Vagina (tissue), 2 donors: ENCODE measurements at places on chromosomes 11 and 22. TPM values are rescaled to one million over a fixed set of nuclear protein-coding genes. Genes with fewer than 3 reads are reported as not detected.

DNA sequence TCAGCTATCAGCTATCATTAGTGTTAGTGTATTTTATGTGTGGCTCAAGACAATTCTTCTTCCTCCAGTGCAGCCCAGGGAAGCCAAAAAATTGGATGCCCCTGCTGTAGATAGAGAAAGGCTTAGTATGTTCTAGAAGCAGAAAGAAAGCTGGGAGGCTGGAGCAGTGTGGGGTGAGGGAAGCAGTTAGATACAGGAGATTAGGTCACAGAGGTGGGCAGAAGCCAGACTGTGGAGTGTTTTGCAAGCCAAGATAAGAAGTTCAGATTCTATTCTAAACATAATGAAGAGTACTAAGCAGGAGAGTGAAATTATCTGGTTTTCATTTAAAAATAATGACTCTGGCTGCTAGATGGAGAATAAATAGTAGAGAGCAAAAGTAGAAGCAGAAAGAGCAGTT, 381.7 kb downstream of the DCDC1 start:
- DNase-seq: no peak

- DNase-seq: no peak
Measured at GRCh38 chr22:50396751-50397370, 53.7 kb downstream of the PPP6R2 start.

GRCh38 chr11:18312012-18312411, 9.9 kb downstream of the HPS5 start:
- no peak for DNase-seq

GRCh38 chr11:67254798-67255197, 11.5 kb upstream of the GRK2 start:
- no peak for DNase-seq

DNA sequence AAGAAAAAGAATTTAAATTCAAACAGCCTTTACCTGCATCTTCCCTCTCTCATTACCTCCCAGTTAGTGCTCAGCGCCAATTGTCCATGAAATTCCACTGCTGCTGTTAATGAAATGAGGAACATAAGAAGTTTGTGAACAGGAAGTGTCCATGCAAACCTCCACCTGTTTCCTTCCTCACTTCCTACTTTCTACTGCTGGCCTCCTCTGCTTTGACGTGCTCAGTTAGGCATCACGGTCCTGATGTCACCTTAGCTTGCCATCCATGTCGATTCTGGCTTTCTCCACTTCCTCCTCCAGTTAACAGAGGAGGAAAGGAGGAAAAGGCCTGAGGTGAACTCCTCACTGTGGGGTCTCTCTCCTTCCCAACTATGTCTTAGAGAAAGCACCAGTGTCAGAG, 26.9 kb upstream of the HTR3A start:
- DNase-seq: no peak

GRCh38 chr11:99803501-99803900, 782.8 kb downstream of the CNTN5 start:
- DNase-seq: no peak

DNA sequence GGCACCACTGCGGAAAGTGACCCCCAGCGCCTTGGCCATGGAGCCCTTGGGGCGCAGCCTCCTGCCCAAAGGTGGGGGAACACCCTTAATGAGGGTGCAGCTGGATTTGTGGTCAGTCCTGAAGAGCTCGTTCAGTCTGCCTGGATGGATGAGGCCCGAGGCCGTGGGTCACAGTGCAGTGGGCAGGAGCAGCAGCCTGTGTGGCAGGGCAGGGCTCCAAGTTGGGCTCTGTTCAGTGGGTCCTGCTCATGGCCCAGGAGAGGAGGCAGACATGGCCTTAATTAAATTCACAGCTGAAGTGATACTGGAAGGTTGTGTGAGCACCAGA, 33.3 kb downstream of the FAM83F start:
- no peak for DNase-seq

DNA sequence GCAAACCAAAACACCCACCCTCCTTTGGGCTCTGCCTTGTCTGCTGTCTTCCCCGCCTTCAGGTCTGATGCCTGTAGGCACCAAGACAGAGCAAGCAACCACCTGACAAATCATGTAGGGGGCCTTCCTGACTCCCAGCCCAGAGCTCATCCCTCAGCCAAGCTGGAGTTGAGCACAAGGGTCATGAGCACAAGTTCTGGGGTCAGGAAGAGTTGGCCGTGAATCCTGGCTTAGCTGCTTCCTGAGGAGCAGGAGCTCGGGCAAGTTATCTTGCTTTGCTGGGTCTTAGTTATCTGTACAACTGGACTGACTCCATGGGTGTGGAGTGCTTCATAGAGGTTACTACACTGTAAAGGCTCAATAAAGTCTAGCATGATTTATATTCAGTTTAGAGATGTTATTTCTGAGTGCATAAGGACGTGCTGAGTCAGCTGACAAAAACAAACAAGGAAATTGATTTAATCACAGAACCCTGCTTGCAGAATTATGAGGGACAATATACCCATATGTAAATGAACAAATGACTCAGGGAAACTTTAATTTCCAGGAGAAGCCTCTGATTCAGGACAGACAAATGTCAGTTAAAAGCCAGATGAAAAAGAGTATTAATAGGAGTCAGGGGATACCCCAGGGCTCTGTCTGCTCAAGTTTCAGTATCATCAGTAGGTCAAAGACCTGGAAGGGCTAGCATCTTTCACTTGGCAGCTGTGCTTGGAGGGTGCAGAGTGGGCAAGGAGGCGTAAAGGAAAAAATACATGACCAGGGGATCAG, 15.0 kb upstream of the APOA1 start:
- no peak for DNase-seq

DNA sequence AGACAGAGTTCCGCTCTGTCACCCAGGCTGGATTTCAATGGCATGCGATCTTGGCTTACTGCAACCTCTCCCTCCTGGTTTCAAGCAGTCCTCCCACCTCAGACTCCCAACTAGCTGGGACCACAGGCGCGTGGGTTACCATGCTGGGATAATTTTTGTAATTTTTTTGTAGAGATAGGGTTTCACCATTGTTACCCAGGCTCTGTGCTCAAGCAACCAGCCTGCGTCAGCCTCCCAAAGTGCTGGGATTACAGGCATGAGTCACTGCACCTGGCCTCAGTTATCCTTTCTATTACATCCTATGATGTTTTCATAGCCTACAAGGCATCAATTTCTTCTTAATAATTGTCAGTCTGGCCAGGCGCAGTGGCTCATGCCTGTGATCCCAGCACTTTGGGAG, 36.5 kb downstream of the LRRC74B start:
- DNase-seq: no peak

DNA sequence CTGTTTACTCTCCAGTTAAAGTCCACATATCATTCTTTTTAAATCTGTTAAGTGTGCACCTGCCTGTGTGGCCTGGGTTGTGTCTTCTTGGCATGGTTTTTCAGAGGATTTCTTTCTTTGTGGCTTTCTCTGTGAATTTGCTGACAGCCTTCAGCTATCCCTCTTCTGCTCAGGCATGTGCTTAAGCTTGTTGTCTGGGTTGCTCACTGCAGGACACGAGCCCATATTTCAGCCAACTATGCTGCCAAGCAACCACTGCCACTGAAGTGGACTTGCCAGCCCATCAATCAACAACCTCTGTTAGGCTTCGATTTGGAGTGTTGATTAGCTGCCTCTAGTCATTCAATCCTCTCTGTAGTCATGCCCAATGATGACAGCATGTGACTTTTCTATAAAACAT, 18.4 kb downstream of the OR51I2 start:
- DNase-seq: no peak

DNA sequence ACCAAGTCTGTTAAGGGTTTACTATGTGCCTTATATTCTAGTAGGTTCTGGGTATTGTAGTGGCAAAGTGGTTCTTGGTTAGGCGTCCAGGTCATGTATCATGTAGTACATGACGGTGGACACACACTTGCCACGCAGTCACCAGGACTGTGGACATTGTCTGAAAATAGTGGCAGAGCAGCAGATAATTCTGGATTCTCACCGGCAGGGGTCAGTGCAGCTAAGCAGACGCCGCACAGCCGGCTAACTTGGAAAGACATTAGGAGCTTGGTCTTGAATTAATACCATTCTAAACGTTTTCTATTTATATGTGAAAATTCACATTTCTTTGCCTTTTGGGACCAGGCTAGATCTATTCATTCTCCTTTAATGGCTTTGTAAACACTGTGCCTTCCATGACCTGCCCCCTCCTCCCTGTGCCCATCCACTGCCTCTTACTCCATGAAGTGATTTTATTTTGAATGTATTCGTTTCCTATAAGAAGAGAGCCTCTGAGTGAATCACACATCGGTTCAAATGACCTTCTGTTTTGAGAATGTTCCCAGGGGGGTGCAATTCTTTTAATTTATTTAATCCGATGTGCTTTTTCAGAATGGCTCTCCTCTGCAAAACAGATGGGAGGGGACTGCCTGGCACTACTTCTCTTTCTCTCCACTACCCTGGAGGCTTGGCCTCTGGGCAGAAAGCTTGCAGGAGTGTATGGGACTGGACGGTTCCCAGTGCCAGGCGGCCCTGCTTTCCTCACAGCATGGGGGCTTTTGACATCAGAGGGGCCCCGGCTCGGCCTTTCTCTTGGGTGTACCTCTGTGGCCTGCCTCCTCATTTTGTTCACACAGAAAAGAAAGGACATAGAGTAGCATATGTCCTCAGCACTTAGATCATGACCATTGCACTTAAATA, 378.0 kb downstream of the NTM start:
- DNase-seq: no peak

GRCh38 chr22:32796865-32797573, 4.5 kb upstream of the TIMP3 start:
- DNase-seq: no peak

DNA sequence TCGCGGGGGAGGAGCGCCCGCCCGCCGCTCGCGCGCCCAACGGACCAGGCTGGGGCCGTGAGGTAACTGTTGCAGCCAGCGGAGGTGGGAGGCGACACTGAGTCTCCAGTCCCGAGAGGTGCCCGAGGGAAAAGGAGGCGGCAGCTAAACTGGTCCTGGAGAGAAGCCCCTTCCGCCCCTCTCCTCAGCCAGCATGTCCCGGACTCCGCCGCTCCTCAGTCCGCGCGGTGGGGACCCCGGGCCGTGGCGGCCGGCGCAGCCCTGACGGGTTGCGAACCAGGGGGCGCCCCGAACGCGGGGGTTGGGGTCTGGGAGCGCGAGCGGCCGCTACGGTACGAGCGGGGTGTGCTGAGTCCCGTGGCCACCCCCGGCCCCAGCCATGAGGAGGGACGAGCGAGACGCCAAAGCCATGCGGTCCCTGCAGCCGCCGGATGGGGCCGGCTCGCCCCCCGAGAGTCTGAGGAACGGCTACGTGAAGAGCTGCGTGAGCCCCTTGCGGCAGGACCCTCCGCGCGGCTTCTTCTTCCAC, at the start of gene PDE3B:
PDE3B (plus strand) TSS at position 108 of the 529 bp plus-strand sequence; CDS start at position 380, 272 bp downstream.
- no peak for DNase-seq

OR4D5 gene
- total RNA-seq: not detected

SERHL2 gene
- 4.4 TPM for total RNA-seq

MS4A4E gene
- total RNA-seq: 1.7 TPM

CARD10 gene
- total RNA-seq: 11.0 TPM

SCN2B gene
- total RNA-seq: 0.49 TPM

SCUBE1 gene
- 6.9 TPM for total RNA-seq
